CD4-positive, alpha-beta T cell treated with Interferon alpha-2 for 1 hour (primary cell): ENCODE measurements at places on chromosomes 12 and 14.

GRCh38 chr12:33587354-33587753, 147.7 kb upstream of the SYT10 start:
- DNase-seq, result no peak

GRCh38 chr12:5441497-5442236, 9.8 kb downstream of the NTF3 start:
- no peak for DNase-seq

GRCh38 chr14:71246539-71246938, 339.3 kb downstream of the PCNX1 start:
- no peak for DNase-seq

GRCh38 chr12:10967409-10967808, 19.3 kb downstream of the TAS2R50 start:
- no peak for DNase-seq

DNA sequence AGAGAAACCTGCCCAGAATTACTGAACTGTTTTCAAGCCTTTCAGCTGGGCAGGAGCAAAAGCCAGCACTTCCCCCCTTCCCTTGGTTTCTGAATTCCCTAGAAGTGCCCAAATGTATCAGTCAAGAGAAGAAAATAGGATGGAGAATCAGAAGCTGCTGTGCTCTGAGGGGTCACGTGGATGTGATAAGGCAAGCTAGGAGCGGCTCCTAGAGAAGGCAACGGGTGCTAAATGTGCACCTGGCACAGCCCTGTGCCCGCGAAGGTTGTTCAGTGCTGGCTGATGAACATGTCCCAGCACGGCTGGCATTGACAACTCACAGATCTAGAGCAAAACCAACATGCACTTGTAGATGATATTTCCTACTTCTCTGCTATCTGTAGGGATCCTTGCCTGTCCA, 8.3 kb downstream of the EMG1 start:
- no peak for DNase-seq

- no peak for DNase-seq
These were observed 5.5 kb upstream of the SELPLG start for GRCh38 chr12:108638997-108639822.

GRCh38 chr12:114272605-114273004, 133.3 kb downstream of the TBX5 start:
- DNase-seq, result no peak

DNA sequence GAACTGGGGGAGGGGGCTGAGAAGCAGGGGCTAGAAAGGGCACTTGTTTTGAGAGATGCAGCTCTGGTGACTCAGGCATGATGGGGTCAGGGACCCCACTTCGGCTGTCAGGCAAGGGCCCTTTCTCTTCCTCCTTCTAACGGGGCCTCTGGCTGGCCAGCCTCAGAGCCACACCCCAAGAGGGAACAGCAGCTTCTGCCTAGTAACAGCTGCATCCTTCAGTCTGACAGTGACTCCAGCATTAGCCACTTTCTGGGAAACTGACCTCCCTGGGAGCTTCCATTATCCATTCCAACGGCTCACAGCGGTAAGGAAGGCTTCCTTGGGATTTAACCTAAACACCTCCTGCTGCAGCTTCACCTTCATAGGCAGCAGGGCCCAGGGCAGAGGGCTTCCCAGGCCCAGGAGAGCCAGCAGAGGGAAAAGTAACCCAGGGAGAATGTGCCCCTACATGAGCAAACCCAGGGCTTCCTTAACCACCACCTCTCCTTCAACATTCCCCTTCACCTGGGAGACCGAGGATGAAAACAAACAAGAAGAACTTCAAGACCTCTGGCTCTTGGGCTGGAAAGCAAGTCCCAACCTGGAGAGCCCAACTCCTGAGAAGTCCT, 2.7 kb downstream of the NCKAP5L start:
- peak; percentile 13 for DNase-seq

- peak; percentile 14 for DNase-seq
These were observed 62.3 kb downstream of the FOS start for GRCh38 chr14:75340921-75341320.

DNA sequence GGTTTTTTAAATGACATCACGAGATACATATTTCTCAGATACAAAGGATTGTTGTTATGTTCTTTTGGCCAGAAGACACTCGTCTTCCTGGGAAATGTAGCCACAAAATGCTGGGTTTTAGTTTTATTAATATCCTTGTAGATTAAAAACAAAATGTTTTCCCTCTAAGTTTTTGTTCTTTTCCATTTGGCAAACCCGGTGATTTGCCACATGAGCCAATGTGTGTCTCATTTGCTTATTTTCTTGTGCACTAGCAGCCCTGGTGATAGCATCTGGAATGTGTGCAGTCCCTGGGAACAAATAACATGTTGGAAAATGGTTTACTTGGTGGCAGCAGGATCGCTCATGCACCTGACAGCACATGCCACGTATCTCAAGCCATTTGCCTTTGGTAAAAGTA, 61.0 kb downstream of the HMGA2 start:
- DNase-seq, result no peak
